Suppressor macrophage treated with lipopolysaccharide for 1 hour (primary cell): ENCODE measurements at places on chromosomes 2 and 18.

DNA sequence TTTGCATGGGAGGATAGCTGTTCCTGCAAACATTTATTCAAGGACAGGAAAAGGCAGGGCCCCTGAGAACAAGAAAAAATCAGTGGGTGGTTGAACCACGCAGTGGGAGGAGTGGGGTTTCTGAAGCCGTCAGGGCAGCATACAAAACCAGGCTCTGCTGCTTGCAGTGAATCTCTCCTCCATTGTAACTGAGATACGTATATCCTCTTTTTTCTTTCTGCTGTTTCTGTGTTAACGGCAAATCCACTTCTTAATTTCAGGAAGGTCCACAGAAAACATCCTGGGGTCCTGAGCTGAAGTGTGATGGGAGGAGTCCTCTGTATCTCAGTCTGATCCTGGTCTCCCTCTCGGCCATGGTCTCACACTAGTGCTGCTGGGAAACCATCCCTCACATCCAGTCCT, 27.2 kb upstream of the KCNF1 start:
- no peak for DNase-seq

GRCh38 chr2:235521844-235522243, 28.0 kb downstream of the AGAP1 start:
- DNase-seq: no peak

GRCh38 chr2:42569116-42569711, 782 bp downstream of the MTA3 start:
- no peak for DNase-seq

GRCh38 chr2:96207774-96208142, 869 bp downstream of the STARD7 start:
- peak; percentile 66 for DNase-seq

DNA sequence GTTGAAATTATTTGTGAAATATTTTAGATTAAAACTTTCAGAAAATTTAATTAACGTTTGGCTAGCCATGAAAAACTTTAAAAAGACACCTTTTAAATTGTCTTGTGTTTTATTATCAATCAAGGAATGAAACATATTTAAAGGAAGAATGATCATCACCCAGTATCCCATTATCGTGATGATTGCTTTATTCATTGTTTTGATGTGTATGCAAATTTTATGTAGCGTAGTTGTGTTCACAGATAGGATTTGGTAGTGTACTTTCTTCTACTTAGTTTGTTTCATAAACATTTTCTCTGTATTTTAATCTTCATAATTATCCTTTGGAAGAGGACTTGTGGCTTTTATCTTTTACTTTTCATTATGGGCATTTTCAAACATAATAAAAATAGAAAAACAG, 7.8 kb downstream of the GRHL1 start:
- no peak for DNase-seq

- DNase-seq: no peak
These were observed 729.6 kb upstream of the ZNF804A start for GRCh38 chr2:183868707-183869106.

- DNase-seq: no peak
These were observed 158.6 kb downstream of the ALPK2 start for GRCh38 chr18:58470292-58470691.

GRCh38 chr18:68288408-68288807, 426.5 kb downstream of the TMX3 start:
- DNase-seq: no peak

GRCh38 chr2:209610631-209611030, 161.0 kb upstream of the UNC80 start:
- DNase-seq: no peak

DNA sequence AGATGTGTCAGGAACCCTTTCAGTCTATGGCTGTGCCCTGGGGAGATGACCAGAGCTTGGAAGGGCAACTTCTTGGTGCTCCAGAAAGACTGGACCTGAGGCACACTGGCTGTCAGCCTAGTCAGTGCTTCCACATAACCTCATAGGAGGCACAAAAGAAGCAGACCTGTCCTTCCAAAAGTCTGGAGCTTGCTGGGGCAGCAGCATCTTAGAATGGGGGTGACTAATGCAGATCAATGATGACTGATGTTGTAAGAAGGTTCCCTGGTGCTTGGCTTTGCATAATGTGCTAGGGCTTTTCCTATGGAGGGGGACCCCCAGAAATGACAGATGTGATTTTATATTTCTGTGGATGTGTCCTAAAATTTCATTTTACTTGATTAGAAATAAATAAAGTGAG, 255.7 kb upstream of the THUMPD2 start:
- DNase-seq: no peak

DNA sequence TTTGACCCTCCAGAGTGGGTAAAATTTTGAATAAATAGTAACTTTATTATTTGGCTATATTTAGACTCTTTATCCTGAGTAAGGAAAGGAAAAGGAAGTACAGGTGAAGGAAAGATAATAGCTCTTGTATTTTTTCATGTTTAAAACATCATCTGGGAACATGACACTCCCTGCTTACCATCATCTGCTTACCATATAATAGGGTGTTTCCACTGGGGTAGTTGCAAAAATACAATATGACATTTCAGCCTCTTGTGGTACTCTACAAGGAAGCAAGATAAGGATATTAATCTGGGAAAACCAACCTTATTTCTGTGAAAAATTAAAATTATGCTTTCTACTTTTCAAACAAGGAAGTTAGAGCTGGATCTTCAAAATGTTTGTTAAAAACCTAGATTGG, 9.9 kb downstream of the RELCH start:
- DNase-seq: no peak

DNA sequence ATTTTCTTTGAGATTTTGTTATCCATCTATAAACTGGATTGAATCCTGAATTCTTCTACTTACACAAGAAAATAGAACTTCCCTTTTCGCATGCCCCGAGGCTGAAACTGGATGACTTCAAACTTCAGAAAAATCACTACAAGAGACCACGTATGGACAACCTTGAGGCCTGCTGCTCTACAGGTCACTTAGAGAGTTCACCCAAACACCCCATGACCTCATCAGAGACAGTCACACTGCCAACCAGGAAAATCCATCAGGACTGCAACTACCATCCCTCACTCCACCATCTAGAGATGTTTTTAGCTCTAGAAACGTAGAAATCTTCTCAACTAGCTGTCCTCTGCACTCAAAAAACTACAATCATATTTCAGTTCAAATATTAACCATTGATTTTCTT, 18.6 kb upstream of the GPC1 start:
- no peak for DNase-seq

DNA sequence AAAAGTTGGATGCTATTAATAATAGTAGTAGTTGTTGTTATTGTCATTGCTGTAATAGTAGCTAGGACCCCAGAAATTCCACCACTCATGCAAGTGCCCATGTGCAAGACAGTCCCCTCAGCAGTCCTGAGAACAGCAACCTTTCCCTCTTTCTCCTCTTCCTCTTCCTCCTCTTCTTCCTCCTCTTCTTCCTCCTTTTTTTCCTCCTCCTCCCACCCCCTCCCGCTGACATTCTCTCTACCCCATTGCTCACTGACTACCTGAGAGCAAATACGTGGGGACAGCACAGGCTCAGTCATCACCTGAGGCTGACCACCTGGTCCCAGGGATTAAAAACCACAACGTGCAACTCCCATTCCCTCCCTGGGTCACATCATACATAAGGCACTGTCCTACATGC, 41.8 kb downstream of the SMAD7 start:
- DNase-seq: no peak

DNA sequence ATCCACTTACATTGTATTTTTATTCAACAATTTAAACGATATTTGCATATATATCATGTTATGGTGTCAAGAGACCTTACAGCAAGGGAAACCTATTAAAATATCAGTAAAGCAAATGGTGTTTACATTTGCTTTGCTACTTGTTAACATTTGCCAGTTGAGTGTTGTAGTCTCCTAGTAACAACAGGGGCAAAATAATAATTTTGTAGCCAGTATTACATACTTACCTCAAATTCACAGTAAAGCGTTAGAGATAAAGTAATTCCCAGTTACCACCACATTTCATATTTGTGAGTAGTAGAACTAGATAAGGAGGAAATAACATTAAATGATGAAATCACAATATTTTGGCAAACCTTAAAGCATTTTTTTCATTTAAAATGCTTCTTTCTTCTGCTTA, 71.3 kb downstream of the FASTKD2 start:
- DNase-seq: no peak

- no peak for DNase-seq
These were observed 98.1 kb downstream of the AGAP1 start for GRCh38 chr2:235591921-235592320.

- DNase-seq: no peak
These were observed 941.2 kb downstream of the SUCLG1 start for GRCh38 chr2:83517727-83518368.

GRCh38 chr2:15633043-15633970, 41.6 kb downstream of the DDX1 start:
- DNase-seq: no peak

DNA sequence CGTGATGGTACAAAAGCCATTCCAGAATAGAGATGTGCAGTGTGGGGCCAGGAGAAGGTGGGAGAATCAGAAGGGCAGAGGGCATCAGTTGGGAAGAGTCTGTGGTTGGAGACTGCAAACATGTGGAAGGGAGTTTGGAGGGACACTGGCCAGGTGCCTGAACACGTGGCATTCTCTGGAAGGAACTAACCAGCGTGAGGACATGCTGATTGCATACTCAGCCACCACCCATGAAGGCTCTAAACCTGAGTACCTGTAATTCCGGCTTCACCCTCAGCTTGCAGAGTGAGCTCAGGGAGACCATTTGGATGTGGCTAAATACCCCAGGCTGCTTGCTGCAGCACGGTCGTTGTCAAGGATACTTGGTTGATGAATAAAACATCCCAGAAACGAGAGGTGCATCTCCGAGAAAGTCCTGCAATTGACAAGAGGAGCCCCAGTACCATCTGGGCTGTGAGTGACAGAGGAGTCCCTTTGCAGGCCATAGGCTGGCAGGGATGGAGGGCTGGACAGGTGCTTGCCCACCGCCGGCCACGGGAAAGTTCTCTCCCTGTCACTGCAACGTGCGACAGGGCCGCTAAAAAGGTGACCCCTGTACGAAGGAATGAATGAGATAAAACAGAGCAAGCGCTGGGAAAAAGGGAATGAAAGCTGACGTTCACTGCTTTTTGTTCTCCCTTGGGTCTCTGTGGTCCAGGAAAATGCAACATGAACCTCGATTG, 5.0 kb downstream of the ACKR3 start:
- DNase-seq: no peak

DNA sequence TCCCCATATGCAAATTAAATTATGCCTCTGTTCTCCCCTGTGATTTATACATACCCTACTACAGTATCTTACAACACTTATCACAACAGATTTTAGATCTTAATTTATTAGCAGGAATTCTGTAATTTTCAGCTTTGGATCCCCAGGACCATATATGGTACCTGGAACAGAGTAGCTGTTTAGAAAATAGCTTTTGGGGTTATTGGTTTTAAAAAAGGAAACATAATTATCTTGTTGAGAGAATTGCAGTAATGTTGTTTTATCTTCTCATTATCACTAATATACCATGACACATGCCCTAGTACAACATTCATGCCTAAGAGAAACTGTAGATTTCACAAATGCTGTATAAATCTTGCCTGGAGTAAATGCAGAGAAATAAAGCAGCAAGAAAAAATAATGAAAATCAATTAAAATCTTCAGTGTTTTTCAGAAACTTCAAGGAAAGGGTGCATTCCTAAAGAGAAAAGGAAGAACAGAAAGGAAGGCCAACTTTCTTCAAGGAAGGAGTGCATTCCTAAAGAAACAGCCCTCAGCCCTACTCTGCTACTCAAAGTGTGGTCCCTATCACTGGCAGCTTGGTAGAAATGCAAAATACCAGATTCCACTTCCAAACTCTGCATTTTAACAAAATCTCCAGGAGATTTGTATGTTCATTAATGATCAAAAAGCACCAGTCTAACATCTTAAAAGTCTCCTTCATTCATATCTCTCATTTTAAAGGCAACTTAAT, 37.1 kb upstream of the CSRNP3 start:
- no peak for DNase-seq

- DNase-seq: no peak
These were observed 132.0 kb downstream of the SNTG2 start for GRCh38 chr2:1082456-1083205.

GRCh38 chr18:74390900-74391299, 66.2 kb downstream of the DIPK1C start:
- peak; percentile 63 for DNase-seq

- no peak for DNase-seq
These were observed 201.1 kb downstream of the PRKCE start for GRCh38 chr2:45852450-45853150.

GRCh38 chr2:233278921-233279320, 27.4 kb downstream of the ATG16L1 start:
- no peak for DNase-seq

DNA sequence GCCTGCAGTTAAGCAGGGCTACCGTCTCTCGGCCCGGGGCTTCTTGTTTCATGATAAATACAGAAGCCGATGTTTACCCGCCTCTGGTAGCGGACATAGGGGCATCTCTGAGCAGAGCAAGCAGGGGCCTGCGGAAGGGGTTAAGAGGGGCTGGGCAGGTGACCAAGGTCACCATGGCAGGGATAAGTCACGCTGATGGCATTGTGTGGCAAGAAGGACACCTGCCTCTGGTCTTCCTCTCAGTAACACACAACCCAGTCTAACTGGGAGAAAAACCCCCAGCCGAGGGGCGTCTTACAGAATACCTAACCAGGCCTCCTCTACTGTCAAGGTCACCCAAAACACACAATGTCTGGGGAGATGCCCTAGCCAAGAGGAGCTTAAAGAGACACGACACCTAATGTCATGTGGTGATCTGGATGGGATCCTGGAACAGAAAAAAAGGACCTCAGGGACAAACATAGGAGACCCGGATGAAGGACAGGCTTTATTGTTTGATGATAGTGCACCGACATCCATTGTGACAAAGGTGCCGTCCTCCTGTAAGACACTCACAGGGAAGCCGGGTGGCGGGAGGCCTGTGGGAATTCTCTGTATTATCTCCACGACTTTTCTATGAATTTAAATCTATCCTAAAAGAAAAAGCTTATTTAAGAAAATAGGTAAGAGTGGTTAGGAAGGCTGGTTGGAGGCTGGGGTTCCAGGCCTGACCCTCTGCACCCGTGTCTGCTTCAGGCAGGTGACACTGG, 24.8 kb downstream of the SH3BP4 start:
- DNase-seq: no peak

DNA sequence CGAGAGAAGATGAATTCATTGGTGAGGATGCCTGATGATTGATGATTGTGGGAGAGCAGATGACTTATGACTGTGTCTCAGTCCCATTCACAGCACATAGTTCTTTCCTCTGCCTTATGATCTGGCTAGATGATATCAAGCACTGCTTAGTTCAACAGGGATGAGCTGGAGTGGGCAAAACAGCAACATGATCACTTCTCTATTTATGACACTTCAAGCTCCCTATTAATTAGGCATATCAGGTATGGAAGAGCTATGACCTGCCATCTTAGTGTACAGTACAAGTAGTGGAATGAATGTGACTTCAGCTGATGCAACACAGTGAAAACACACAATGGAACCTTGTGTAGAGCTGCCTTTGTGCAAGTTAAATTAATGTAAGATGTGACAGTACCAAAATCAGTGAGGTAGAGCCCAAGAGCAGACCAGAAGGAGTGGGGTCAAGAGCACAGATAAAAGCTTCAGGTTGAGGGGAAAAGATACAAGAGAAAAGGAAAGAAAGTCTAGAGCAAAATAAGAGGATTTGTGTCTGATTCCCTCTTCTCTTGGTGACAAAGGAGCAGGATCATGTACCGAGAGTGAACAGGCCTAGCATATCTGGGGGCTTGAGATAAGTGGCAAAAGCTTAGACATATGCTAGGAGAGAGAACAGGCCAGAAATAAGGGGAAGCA, 93.0 kb upstream of the MYO3B start:
- no peak for DNase-seq

- DNase-seq: peak; percentile 56
These were observed 4.0 kb downstream of the NT5DC4 start for GRCh38 chr2:112724591-112725525.

- no peak for DNase-seq
These were observed 127.1 kb downstream of the CERS6 start for GRCh38 chr2:168583064-168583709.
